ENCODE measurements at places on chromosomes 5 and 9.

- no peak for DNase-seq
Measured at GRCh38 chr5:87260604-87261192, 7.0 kb upstream of the RASA1 start.

- no peak for DNase-seq
Measured at GRCh38 chr5:73312146-73312871, 136.3 kb downstream of the FOXD1 start.

GRCh38 chr5:68116408-68116807 lies 99.1 kb upstream of the PIK3R1 start:
- DNase-seq, result no peak

GRCh38 chr5:19266791-19267190 lies 721.2 kb downstream of the CDH18 start:
- DNase-seq, result no peak

GRCh38 chr5:179371121-179371510 lies 25.9 kb upstream of the ADAMTS2 start:
- DNase-seq, result no peak

- no peak for DNase-seq
Measured at GRCh38 chr5:170483701-170484458, 19.9 kb upstream of the KCNIP1 start.

DNA sequence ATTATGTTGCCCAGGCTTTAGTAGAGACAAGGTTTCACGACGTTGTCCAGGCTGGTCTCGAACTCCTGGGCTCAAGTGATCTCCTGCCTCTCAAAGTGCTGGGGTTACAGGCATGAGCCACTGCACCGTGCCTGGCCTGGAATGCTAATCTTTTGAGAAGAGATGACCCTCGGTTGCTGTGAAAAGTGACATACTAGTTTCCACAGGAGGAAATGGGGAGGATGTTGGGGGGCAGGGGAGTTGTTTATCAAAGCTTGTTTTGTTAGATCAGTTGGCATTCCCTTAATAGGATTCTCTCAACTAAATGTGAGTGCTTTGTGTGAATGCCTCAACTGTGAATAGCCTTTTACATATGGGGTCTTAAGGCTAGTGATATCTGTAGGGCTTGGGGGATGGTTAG lies 16.4 kb upstream of the MATR3 start:
- DNase-seq, result no peak

DNA sequence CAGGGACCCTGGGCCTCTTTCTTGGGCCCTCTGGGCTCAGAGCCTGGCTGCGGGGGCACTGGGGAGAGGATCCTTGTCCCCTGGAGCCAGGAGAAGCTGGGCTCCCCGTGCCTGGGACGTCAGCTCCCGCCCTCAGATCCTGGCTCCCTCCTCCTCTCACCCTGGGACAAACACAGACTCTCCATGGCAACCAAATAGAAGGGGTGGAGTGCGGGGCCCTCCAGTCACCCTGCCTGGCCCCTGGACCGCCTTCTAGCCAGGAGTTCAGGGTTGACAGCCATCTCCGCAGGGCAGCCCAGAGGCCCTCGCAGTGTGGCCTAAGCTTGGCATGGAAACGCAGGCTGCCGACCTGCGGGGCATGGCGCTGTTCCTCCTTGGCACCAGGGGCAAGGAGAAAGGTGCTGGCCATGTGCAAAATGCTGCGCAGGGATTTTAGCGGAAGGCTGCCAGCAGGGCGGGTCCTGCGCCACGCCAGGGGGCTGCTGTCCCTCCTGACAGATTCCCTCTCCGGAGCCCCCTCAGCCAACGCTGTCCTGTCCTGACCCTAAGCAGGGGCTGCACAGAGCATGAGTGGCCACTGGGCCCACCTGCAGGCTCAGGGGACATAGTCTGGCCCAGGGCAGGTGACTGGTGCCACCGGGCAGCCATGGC lies 1.0 kb downstream of the ZDHHC11 start:
- DNase-seq, result no peak

DNA sequence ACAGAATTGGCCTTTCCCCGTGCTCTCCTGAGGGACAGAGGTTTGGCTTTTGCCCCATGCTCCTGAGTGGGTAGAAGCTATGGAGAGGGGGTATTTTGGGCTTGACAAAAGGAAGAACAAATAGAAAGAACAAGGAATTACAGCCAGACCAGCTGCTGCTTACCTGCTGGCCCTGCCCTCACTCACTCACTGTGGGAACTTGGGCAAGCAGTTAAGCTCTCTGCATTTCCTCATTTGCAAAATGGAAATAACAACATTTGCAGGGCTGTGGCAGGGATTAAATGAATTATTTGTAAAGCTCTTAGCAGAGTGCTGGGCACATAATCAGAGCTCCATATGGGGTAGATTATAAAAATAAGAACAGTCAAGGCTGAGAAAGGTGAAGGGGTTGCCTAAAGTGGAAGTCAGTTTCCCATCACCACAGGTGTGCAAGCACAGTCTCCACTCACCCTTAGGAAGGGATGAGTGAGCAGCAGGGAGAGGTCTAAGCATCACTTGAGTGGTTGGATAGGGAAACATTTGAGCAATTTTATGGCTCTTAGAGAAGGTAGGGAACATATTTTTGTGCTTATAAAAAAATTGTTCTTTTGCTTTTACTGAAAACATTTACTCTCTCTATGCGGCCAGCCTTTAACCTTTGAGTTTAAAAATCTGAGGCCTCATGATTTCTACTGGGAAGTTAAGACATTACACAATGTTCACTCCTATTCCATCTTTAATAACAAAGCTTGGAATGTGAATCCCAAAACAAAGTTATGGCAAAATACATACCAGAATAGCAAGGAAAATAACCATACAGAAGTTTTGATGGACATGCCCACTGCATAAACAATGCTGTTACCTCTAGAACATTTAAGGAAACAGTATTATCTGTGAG lies 42.8 kb upstream of the LHFPL2 start:
- no peak for DNase-seq

DNA sequence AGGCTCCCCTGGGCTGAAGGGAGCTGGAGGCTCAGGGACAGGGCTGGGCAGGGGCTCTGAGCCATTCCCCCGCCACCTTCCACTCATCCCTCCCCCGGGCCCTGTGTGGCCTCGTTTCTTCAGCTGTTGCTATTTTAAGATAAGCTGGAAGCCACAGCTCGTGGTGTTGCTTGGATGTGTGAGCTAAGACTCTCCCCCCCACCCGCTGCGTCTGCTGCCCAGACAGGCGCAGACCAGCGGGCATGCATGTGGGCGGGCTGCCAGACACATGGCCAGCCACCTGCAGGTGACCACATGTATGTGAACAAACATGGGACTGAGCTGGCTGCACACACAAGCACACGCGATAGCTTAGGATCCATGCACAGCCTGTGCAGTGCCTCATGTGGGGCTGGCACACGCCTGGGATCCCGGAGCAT lies 8.7 kb downstream of the SNCB start:
- no peak for DNase-seq

GRCh38 chr5:1444361-1445189 lies 665 bp downstream of the SLC6A3 start:
- no peak for DNase-seq

GRCh38 chr9:2281803-2282185 lies 266.6 kb downstream of the SMARCA2 start:
- DNase-seq, result no peak

- peak; percentile 61 for DNase-seq
Measured at GRCh38 chr9:113602126-113603047, 138.9 kb downstream of the RGS3 start.

DNA sequence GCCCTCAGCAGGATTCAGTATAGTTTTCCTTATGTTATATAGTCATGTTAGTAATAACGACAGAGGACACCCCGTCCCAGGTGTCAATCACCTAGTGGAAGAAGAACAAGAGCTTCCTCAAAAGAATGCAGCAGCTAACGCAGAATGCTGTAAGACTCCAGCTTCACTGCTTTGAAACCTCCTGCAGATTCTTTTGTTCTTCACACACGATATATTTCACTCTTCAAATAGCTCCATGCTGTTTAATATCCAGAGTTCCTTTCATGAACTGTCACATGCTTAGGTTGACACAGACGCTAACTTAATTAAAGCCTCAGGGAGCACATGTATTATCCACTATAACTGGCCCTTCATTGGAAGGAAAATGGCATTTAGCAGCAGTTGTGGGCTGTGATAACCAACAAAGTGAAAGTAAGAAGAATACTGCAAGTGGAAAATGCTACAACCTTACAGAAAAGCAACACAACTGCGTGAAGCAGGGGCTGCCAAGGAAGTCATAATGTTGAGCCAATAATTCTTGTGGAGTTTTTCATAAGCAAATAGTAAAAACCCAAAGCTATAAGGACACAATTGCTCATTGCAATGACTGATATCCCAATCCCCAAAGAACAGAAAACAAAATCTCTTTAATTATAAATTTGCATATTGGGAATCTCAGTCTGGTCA lies 387.5 kb downstream of the PLK2 start:
- DNase-seq, result no peak

DNA sequence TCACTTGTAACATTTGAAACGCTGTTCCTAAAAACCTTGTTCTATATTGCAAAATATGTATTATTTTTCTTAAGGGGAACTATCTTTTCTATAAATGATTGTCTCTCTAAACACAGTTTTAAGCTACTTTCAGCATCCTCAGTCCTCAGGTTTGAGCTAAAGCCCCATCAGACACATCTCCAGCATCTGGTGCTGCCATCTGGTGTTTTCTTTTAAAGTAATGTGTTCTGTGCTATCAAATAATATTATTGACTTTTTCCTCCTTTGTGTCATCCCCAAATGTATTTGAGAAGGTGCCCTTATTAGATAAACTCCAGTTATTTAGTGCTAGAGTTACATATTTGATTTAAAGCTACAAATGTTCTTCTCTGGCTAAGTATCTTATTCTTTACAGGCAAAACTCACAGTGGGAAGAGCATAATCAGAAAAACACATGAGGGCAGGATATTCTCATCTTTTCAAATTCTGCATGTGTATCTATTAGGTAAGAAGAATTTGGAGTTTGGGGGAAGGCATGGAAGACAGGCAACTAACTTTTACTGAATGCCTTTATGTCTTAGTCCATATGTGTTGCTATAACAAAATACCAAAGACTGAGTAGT lies 27.5 kb downstream of the ZNF474 start:
- no peak for DNase-seq

- no peak for DNase-seq
Measured at GRCh38 chr5:8560776-8561175, 691.8 kb downstream of the MTRR start.

GRCh38 chr5:17619354-17619753 lies 9.2 kb downstream of the TAF11L12 start:
- no peak for DNase-seq

DNA sequence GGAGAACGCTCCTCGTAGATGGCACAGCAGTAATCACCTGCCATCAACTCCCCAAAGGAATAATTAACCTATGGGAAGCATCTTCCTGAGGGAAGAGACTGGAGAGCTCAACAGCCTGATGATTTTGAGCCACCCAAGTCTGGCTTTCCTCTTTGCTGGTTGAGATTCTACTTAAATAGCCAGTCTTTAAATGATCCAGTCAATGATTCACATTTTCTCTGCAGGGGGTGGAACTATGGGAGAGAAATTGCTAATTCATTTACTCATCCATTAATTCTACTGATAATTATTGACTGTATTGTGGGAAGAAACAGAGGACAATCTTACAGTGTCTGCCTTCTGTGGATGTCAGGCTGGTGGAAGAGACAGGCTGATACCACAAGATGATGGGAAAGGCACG lies 355.0 kb upstream of the PANK3 start:
- DNase-seq, result no peak

- peak; percentile 3 for DNase-seq
Measured at GRCh38 chr5:154309805-154310204, 119.3 kb downstream of the GALNT10 start.

DNA sequence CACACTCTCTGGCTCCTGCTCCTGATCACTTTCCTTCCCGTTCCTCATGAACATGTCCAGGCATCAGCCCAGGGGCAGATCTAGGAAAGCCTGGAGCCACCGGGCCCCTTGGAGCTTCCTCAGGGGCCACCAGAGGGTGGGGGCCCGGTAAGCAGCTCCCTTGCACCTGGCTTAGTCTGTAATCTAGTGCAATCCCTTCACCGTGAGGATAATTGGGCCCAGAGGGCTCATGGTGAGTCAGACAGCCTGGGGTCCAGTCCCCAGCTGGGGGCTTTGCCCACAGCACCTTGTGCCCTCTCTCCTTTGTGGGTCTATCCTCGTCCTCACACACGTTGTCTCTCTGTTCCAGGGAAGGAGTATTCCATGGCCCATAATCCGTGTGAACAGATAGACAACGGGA lies 10.4 kb upstream of the ALDH1B1 start:
- DNase-seq, result no peak

GRCh38 chr5:166377756-166378155 lies 1913.7 kb upstream of the WWC1 start:
- no peak for DNase-seq

DNA sequence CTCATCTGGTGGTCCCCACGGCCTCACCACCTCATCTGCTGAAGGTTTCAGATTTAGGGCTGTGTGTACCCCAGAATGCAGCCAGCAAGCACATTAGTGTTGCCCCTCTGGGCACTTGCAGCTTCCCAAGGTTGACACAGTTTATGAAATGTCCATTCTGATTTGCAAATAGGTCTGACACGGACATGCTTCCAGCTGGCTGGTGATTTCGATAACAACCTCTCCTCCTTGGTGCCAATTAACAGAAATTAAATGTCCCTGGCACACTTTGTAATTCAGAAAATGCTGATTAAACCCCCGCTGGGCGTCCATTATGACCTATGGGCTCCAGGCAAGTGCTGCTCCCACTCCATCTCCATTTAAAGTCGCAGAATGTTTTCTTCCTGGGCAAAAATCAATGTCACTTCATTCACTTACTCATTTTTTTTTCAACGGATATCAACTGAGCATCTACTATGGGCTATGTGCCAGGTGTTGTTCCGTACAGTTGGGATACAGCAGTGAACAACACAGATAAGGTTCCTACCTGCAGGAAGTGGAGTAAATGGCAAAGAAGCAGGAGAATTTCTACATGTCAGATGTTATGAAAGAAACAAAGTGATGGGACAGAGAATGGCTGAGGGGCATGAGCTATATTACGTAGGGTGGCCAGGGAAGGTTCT lies 32.0 kb downstream of the PLAC8L1 start:
- DNase-seq, result no peak

GRCh38 chr5:26432386-26432785 lies 606.0 kb downstream of the CDH9 start:
- no peak for DNase-seq

DNA sequence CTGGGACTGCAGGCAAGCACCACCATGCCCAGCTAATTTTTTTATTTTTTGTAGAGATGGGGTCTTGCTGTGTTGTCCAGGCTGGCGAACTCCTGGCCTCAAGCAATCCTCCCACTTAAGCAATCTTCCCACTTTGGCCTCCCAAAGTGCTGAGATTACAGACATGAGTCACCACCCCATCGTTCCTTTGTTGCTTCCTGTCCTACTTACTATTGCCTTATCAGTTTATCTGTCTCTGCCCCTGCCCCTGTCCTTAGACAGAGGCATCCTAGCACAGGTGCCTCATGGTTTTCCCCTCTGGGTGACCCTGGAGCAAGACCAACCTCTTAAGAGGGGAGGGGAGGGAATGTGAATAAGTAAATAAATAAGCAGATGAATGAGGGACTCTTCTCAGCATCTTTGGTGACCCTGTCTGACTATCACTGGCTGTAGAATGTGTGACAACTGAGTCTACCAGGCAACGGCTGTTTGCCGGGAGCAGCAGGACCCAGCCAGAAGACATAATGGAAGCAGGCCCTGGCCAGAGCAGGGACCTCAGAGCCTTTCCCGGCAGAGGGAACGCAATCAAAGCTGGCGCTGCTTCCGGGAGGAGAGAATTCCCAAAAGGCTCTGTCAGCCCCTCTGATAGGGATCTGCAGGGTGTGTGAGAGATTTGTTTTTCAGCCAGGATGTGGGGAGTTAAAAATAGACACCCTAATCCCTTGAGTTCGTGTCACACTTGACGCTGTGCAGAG lies 43.8 kb upstream of the DAB2IP start:
- no peak for DNase-seq

All from stimulated activated CD8-positive, alpha-beta memory T cell treated with anti-CD3 and anti-CD28 coated beads, Interleukin-7, amount 100 ng/mL, for 4 hours (primary cell).